ENCODE measurements at places on chromosomes 6 and 20. TPM values are rescaled to one million over a fixed set of nuclear protein-coding genes. Genes with fewer than 3 reads are reported as not detected.

BMP2 gene
- 5.6 TPM for total RNA-seq

ACOT8 gene
- total RNA-seq, result 68.1 TPM

BCL2L1 gene
- total RNA-seq, result 155 TPM

C20orf204 gene
- 3.1 TPM for total RNA-seq

PRND gene
- not detected for total RNA-seq

ALDH5A1 gene
- 22.6 TPM for total RNA-seq

ULBP1 gene
- total RNA-seq, result not detected

SLC22A1 gene
- total RNA-seq, result 0.80 TPM

BMP7 gene
- total RNA-seq, result 16.8 TPM

BCAS1 gene
- 58.6 TPM for total RNA-seq

GSTA2 gene
- 72.0 TPM for total RNA-seq

ERVFRD-1 gene
- total RNA-seq, result not detected

MSH5 gene
- total RNA-seq, result 10.5 TPM

BTBD3 gene
- total RNA-seq, result 36.2 TPM

PRR18 gene
- not detected for total RNA-seq

LHFPL5 gene
- total RNA-seq, result not detected

FLRT3 gene
- 22.2 TPM for total RNA-seq

ECT2L gene
- total RNA-seq, result not detected

SMLR1 gene
- total RNA-seq, result 0.28 TPM

PRIM2 gene
- 28.9 TPM for total RNA-seq

TMEM217 gene
- total RNA-seq, result 7.3 TPM

LY6G6C gene
- total RNA-seq, result not detected

EBF4 gene
- total RNA-seq, result 58.8 TPM

HLA-DOA gene
- total RNA-seq, result 7.2 TPM

CYP21A2 gene
- total RNA-seq, result 0.59 TPM

LY6G6F gene
- not detected for total RNA-seq

COL21A1 gene
- 4.8 TPM for total RNA-seq

TGM3 gene
- total RNA-seq, result 0.23 TPM

TDP2 gene
- 46.1 TPM for total RNA-seq

TAGAP gene
- total RNA-seq, result 2.6 TPM

VNN1 gene
- total RNA-seq, result 0.32 TPM

CENPQ gene
- total RNA-seq, result 3.8 TPM

SNAP25 gene
- total RNA-seq, result 10.0 TPM

LRRC1 gene
- total RNA-seq, result 25.0 TPM

RTN4IP1 gene
- total RNA-seq, result 4.5 TPM

TAF11 gene
- total RNA-seq, result 38.6 TPM

DEF6 gene
- 33.4 TPM for total RNA-seq

ULBP3 gene
- total RNA-seq, result not detected

AGER gene
- 3.3 TPM for total RNA-seq

SLCO4A1 gene
- 4.5 TPM for total RNA-seq

KCNK15 gene
- total RNA-seq, result 16.1 TPM

HLA-DRB5 gene
- total RNA-seq, result not detected

FNDC11 gene
- 12.1 TPM for total RNA-seq

HFE gene
- total RNA-seq, result 16.6 TPM

CHRNA4 gene
- not detected for total RNA-seq

ABHD16B gene
- 1.6 TPM for total RNA-seq

NFS1 gene
- 56.7 TPM for total RNA-seq

WFDC2 gene
- 100.0 TPM for total RNA-seq

ZSCAN23 gene
- 5.7 TPM for total RNA-seq

TBCC gene
- total RNA-seq, result 43.4 TPM

KCNK5 gene
- 2.7 TPM for total RNA-seq

PI3 gene
- total RNA-seq, result not detected

AHI1 gene
- total RNA-seq, result 37.9 TPM

CD109 gene
- total RNA-seq, result 8.1 TPM

TNFRSF21 gene
- total RNA-seq, result 22.5 TPM

Data from prostate gland (tissue), 2 donors.